Activated gamma-delta T cell (primary cell): ENCODE measurements at places on chromosomes 5 and 9.

- DNase-seq = no peak
These were observed 98.6 kb downstream of the AOPEP start for GRCh38 chr9:94824913-94825610.

GRCh38 chr9:128049843-128050242, 17.3 kb downstream of the NAIF1 start:
- no peak for DNase-seq

- DNase-seq = peak; percentile 51
These were observed 15.2 kb downstream of the PTGES start for GRCh38 chr9:129737479-129738274.

DNA sequence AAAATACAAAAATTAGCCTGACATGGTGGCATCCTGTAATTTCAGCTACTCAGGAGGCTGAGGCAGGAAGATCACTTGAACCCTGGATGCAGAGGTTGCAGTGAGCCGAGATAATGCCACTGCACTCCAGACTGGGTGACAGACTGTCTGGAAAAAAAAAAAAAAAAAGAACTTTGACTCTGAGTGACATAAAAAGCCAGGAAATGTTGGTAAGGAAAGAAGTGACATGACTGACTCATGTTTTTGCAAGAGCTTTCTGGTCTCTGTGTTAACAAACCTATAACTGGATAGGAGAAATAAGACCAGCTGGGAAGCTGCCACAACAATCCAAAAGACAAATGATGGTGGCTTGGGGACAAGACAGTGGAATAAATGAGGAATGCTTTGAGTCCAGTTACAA, 272.1 kb downstream of the HINT1 start:
- DNase-seq = no peak

DNA sequence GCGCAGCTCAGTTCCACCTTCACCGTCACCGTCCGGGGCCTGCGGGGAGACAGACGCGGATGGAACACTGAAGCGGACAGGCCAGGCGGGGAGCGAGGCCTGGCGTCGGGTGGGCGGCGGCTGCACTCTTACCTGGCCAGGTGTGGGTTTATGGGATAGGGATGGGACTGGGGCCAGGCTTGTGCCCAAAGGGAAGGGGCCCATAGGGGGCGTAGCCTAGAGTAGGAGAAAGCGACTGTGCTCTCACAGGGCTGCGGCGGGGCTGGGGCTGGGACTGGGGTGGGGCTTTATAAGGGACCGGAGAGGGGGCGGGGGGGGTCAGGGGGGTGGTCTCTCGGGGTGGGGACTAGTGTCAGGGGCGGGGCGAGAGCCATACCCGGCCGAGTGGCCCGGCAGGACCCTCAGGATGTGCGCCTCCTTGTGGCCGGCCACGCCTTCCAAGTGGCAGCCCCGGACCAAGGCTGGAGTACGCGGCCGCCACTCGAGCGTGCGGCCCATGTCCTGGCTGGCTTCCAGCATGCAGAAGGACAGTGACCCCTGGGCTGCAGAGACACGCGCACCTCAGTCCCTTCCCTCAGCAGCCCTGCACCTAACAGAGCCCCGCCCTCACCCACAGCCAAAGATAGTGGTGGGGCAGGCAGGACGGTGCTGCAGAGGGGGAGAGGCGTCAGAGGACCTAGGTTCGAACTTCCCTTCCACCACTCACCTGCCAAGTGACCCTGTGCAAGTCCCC, 22.8 kb downstream of the FPGS start:
- DNase-seq = no peak

DNA sequence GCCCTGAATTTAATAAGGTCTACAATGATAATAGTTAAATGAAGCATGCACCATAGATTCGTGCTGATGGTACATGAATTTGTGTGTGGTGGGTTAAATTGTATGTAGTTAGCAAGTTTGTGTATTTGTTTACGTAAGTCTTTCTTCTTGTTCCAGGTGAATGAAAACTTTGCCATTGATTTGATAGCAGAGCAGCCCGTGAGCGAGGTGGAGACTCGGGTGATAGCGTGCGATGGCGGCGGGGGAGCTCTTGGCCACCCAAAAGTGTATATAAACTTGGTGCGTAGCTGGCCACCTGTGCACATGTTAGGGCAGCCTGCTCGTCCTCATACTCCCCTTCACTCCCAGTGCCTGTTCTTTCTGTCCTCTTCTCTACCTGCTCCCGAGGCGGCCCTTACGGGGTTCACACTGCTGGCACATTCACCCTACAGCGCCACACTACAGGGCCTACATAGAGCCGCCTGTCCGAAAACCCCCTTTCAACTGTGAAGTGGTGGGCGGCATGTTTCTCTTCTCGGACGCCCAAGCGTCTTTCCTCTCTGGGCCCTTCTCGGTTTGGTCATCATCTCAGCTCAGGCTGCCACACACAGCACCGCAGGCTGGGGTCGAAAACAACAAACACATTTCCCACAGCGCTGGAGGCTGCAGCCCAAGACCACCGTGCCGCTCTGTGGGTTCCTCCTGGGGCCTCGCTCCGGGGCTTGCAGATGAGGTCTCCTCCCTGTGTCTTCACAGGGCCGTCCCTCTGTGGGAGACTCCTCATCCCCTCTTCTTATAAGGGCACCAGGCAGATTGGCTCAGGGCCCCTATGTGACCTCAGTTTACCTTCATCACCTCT, 13.2 kb downstream of the NDUFS6 start:
- DNase-seq = no peak

- DNase-seq = no peak
These were observed 91.2 kb downstream of the UBE2R2 start for GRCh38 chr9:33908114-33908513.

GRCh38 chr5:884345-885126, 8.1 kb downstream of the BRD9 start:
- DNase-seq = no peak

DNA sequence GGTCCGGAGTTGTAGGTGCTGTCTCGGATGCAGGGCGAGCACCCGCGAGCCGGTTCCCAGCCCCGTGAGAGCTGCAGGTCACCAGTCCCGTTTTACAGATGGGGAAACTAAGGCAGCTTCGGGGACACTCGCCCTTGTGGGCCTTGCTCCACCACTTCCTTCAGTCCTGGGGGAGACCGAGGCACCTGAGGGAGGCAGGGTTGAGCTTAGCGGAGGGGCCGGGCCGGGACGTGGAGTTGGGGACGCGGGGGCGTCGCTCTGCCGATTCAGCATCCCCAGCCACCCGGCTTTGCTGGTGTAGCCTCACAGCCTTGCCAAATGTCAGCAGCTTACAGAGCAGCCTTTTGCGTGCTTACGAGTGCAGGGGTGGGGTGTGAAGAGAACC, 530 bp downstream of the BBLN start:
- no peak for DNase-seq

DNA sequence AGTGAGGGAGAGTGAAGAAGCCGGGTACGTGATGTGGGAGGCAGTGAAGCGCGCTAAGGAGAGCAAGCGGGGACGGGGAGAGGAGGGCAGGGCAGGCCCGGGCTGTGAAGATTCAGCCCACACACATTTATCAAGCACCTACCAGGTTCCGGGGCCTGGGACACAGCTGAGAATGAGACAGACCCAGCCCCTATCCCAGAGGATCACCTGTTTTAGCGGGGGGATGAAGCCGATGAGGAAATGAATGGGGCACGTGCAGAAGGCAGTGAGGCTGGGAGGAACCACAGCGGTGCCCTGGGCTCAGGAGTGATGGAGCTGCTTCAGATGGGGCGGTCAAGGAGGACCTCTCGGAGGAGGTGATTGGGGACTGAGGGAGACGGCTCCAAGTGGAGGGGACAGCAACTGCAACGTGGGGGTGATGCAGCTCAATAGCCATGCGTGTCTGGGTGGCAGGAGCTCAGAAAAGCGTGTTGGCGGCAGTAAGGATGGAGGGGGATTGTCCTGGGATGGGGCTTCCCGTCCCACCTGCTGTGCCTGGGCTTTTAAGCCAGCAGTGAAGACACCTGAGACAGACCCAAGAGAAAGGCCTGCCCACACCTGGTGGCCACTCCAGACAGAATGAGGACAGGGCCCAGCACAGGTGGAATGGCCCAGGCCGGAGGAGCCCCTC, 77.5 kb upstream of the UNC5A start:
- no peak for DNase-seq

- DNase-seq = no peak
These were observed 9.3 kb downstream of the WHRN start for GRCh38 chr9:114496011-114496410.

DNA sequence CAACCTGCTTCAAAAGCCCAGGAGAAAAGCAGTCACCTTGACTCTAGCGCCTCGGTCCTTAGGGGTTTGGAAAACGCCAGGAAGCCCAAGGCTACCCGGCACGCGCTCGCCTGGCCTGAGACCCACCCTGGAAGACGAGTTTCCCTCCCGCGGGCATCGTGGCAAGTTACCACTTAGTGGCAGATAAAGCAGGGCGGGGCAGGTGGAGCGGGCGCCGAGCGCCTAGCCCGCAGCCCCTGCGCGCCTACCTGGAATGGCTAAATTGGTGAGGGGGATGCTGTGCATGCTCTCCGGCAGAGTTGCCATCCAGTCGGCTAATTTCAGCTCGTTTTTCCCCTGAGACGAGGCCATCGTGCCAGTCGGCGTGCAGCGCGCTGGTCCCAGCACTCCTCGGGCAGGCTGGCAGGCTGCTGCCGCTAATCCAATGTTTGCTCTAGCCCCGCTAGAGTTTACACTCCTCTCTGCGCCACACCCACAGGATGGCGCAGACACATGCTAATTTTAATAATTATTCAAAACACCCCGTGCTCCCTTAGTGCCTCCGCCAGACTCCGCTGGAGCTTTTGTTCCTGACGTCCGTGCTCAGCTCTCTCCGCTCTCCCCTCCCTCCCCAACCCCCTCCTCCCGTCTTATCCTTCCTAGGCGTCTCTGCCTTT, at the start of gene PLCXD3:
Gene PLCXD3, minus strand, starts transcription at position 426 of the 656 bp plus-strand sequence. Its CDS starts 75 bp downstream, at position 351.
- peak; percentile 1 for DNase-seq

DNA sequence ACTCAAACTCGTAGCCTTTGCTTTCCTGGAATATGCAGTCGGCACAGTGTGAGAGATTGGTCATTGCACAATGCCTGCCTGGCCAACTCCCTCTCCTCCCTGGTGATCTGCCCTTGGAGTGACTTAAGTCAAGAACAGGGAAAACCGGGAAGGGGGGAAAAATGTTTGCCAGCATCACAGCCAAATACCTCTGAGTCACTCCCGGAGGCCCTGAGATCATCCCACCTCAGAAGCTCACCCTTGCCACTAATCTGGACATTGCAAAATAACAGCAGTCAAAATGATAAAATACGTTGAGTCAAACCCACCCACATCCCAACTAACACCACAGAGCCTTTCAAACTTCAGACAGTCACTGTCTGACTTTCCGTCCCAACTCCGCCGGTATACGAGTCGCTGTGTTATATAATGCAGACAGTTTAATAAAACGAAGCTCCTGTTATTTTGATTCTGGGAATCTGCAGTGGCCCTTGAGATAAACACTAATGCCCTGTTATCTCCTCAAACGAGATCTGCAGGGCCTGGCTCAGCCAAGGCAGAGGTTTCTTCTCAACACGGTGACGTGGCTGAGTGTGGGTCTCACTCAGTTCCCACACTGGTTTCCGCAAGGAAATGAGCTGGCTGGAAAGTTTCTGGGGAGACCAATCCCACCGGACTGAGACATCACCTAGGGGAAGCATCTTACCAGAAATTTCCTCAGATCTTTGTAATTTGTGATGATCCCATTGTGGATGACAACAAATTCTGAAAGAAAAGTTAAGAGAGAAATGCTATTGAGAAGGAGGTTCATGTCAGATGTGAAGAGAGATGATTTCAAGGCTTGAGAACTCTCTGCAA, 22.1 kb downstream of the GFPT2 start:
- DNase-seq = no peak

- DNase-seq = no peak
These were observed 286.2 kb downstream of the ACTL7B start for GRCh38 chr9:108569624-108570023.

DNA sequence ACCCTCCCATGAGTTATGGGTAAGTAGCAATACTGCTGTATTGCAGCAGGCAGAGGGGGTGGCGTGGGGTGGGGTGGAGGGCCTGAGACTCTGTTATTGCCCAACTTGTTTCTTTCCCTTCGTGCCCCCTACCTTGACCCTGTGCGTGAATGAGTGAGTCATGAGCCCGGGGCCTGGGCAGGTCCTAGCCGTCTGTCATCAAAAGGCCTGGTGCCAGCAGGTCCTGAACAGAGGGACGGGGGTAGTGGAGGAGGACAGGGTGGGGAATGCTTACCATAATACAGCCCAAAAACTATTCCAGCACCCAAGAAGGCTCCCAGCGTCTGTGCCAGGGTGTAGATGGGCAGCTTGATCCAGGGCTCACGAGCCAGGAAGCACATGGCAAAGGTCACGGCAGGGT, 4.3 kb downstream of the AQP3 start:
- no peak for DNase-seq

DNA sequence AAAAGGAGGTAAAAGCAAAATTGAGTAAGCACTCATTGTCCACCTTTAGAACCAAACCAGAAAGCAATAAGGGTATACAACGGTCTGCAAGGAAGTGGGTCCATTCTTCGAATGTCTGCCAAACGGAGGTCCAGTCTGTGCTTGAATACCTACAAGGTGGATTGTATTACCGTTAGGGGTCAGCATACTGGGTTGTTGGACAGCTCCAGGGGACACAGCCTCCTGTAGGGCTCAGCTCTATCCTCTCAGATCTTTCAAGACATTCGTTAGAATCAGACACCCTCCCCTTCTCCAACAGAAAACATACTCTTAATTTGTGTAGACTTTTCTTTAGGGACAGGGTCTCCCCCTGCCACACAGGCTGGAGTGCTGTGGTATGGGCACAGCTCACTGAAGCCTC, 5.5 kb downstream of the ASTN2 start:
- no peak for DNase-seq

DNA sequence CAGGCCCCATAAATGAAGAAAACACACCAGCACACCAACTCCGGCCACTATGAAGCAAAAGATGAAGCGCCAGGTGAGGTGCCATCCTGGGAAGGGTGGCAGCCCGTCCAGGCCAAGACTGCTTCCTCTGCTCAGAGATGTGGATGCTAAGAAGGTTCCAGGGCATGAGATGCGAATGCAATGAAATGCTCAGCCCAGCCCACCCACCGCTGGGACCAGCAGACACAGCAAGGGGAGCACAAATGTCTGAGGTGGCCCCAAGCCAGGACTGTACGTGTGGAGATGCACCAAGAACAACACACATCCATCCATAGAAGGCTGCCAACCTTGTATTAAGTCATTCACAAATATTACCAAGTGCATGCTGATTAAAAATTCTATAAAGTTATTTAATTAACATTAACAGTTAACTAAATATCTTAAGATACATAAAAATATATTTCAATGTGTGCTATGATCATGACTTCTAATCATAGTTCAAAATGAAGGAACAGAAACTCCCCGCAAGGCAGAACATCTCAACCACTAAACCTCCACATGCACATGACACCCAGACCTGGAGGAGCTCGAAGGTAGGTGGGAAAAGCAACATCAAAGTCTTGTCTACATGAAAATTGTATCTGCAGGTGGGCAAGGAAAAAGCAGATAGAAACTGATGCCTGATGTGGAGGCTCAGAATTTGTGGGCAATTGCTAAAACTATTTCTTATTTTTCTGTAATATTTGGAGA, 43.7 kb downstream of the BICD2 start:
- no peak for DNase-seq

GRCh38 chr5:140318792-140319191, 15.9 kb upstream of the PFDN1 start:
- DNase-seq = no peak
